ENCODE measurements at places on chromosomes 1 and 21. TPM values are rescaled to one million over a fixed set of nuclear protein-coding genes. Genes with fewer than 3 reads are reported as not detected.

SPRR1B gene
- not detected for total RNA-seq

CLDN17 gene
- not detected for total RNA-seq

PTGER3 gene
- total RNA-seq = 22.1 TPM

VPS26C gene
- 44.8 TPM for total RNA-seq

HCN3 gene
- total RNA-seq = 22.8 TPM

AKR7A3 gene
- 2.1 TPM for total RNA-seq

COL9A2 gene
- 7.2 TPM for total RNA-seq

EDN2 gene
- not detected for total RNA-seq

Data from diencephalon (tissue), 1 donor.